Nephron progenitor cell (in vitro differentiated cells): ENCODE measurements at places on chromosomes 12 and 14.
A peak's percentile ranks its signal among the peaks of the same experiment; 100 is the strongest.

GRCh38 chr12:77603946-77604345 is 226.7 kb upstream of the NAV3 start:
- no peak for DNase-seq

- DNase-seq = no peak
Measured at GRCh38 chr12:9648701-9649531, 20.6 kb upstream of the CLEC2D start.

DNA sequence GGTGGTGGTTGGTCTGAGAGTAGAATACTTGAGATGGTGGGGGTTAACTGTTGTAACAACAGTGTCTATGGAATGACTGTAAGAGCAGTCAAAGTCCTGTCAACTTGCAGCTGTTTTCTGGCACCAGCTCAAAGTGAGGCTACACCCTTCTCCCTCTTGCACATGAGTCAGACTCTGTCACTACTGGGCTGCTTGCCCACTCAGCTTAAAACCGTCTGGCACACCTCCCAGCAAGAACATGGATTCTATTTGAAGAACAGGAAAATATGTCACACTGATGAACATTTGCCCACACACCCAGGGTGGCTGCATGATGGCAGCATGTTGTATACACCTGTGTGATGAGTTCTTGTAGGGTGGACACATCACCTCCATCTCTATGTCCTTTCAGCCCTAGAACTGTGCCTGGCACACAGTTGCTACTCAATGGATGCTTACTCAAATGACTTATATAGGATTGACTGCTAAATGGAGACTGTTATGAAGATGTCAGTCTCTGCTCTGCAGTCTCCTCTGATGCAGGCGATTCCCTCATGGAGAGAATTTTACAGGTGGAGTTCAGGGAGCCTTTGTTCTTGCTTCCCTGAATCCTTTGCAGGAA is 19.3 kb upstream of the SERPINA6 start:
- DNase-seq = no peak

DNA sequence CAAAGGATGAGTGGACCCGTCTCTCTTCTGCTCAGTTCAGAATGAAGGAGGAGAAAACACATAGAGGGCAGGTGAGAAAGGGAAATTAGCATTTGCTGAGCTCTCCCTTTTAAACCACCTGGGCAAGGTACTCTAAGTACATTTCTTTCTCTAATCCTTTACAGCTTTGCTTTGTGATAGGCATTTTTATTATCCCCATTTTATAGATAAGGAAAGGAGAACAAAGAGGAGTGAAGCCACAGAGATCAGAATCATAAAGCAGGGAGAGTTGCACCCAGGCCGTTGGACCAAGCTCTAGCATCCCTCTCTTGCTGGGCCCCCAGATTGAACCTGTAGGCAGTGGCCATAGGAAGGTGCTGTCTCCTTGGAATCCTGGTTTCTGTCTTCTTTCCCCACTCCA is 47.0 kb downstream of the VCPKMT start:
- no peak for DNase-seq

DNA sequence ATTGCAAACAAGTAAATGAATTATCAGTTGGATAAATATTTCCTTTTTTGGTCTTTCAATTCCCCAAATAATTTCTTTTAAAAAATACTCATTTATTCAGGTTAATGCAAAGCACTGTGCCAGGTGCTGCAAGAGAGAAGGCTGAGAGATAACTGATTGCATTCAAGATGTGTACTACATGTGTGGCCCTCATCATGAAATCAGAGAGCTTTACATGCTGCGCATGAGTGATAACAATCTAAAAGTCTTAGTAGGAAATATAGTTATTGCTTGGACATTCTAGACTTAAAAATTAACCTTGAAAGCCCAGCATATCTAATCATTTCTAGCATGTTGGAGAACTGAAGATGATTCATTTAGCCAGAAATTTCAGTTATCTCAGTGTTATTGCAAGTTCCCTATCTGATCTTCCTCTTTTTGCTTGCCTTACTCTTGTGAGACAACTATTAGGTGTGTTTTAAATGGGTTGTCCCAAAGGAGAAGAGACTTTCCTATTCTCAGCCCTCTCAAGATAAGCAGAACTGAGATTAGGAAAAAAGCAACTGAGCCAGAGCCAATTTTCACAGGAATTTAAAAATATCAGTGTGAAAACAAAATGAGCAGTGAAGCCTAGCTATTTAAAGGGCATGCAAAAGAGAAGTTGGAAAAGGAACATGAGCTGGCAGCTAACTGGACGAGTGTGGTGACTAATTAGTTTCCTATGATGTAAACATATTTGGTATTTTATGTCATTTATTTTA is 60.9 kb downstream of the PLEKHA5 start:
- no peak for DNase-seq

- no peak for DNase-seq
Measured at GRCh38 chr12:95146769-95147168, 70.5 kb downstream of the FGD6 start.

DNA sequence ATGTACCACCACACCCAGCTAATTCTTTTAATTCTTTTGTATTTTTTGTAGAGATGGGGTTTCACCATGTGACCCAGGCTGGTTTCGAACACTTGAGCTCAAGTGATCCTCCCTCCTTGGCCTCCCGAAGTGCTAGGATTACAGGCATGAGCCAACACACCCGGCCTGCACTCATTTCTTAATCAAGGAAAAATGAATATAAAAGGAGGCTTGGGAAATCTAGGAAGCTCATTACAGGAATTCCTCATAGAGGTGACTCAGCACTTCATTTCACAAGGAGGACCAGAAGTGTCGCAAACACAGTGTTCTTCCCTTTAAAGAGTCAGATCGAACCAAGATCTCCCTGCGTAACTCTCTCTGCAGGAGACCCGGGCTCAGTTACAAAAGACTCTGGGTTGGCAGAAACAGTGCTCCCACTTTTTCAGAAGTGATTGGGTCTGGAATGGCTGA is 30.3 kb downstream of the NFKBIA start:
- no peak for DNase-seq

- no peak for DNase-seq
Measured at GRCh38 chr14:104294983-104295680, 156.7 kb downstream of the KIF26A start.

GRCh38 chr14:54002653-54003052 is 46.0 kb upstream of the BMP4 start:
- DNase-seq = no peak

DNA sequence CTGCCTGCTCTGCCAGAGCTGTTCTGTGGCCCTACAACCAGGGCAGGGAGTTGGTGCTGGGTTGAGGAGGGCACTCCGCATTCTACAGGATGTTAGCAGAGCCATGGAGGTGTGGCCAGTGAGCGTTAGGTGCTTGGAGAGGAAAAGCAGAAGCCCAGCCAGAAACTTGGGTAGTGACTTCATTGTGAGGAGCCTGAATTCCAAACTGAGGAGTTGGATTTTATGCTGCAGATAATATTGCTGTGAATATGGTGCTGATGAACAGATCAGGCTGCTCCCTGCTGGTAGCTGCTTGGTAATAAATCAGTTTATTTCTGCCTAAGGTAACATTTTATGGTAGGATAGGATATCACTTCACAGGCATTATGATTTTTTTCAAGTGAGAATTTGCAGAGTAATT is 7.1 kb upstream of the CCDC175 start:
- no peak for DNase-seq

GRCh38 chr12:76183459-76184186 is 99.1 kb upstream of the NAP1L1 start:
- no peak for DNase-seq

GRCh38 chr14:22796087-22796707 is 19.0 kb downstream of the SLC7A7 start:
- DNase-seq = no peak

DNA sequence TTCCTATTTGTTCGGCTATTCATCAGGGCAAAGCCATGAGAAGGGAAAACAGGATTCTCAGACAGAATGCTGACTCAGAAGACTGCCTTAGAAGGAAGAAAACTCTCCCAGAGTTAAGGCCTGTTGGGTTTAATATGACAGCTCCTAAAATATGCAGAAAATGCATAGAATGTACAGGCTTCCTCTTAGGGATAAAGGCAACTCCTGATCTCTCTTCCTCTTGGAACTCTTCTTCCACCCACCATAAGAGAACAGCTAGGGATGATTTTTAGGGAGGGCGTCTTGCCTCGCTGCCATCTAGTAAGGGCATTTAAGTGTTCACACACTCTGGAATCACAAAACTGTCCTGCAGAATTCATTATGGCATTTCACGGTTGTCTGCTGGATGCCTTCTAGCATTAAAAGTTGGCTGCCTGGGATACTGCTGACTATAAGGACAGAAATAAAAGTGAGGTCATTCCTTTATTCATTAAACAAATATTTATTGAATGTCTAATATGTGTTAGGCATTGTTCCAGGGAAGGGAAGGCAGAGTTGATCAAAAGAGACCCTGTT is 73.7 kb downstream of the DCAF5 start:
- no peak for DNase-seq

DNA sequence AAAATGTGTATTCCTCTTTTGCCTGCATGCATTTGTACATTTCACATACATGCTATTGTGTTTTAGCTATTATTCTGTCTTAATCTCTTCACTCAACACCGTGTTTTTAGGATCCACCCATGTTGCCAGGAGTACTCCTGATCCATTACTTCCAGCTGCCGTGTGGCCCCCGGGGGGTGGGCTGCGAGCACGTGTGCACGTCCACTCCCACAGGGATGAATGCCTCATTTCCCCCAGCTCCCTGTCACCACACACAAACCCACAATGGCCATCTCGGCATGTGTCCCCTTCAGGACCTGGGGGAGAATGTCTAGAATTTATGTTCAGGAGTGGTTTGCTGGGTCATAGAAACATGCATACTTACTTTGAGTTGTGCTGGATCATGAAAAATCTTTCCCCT is 62.7 kb upstream of the ACTN1 start:
- no peak for DNase-seq

DNA sequence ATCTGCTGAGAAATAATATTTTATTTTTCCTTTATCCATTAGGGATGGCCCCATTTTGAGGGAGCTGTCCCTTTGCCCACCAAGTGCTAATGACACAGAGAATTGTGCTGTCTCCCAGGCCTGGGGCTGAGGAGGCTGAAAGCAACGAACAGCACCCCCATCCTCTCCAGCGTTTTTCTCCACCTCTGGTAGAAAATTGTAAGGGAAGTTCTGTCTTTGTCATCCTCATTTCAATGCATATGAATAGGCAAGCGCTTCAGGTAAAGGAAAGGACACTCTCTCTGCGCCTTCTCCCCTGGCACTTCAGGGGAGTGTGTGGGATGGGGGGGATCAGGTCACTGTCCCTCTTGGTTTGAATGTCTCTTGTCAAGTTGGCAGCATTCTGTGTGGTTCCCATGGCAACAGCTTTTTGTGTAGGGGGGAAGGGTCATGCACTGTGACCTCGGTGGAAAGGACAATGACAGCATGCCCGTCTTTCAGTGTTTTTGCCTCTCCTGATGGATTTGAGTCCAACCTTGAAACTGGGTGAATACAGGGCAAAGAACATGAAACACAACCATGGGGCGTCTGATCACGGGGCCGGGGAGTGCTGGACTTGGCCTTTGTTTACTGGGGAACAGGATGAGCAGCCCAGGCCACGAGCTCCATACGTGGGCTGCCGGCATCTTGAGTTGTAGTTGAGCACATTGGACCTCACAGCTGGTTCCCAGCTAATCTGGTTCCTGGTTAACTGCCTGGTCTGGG is 230.2 kb downstream of the VRK1 start:
- peak; percentile 42 for DNase-seq

DNA sequence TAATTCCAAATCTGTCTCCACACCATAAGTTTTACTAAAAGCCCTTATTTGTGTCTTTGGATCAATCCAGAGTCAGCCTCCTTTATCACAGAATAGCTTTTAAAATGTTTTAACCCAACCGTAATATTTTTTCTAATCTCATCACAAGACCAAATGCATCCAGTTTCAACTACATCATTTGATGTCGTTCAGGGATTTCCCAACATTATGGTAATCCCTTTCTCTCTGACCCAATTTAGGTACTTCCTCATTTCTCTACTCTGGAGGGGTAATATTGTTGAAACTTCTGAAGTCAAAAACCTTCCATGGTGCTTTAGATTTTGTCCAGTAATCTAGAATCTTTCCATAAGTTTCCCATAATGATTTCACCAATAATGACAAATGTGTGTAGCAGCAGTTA is 596.8 kb downstream of the SOX5 start:
- no peak for DNase-seq

DNA sequence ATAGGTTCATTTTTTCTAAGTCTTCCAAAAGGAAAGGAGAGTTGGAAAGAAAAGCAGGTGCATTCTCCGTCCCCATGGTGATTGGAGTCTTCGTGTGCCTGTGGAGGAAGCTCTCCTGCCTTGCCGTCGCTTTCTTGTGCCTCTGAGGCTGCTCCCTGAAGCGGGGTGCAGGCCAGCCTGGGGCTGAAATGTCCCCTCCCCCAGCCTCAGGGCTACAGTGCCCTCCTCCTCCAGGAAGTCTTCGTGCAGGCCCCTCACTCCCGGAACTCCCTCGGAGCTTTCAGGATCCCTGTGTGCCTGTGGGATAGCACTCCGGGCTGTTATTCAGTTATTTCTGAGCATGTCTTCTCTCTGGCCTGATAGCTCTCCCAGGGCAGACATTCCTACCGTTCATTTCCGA is 569.2 kb downstream of the VRK1 start:
- no peak for DNase-seq

DNA sequence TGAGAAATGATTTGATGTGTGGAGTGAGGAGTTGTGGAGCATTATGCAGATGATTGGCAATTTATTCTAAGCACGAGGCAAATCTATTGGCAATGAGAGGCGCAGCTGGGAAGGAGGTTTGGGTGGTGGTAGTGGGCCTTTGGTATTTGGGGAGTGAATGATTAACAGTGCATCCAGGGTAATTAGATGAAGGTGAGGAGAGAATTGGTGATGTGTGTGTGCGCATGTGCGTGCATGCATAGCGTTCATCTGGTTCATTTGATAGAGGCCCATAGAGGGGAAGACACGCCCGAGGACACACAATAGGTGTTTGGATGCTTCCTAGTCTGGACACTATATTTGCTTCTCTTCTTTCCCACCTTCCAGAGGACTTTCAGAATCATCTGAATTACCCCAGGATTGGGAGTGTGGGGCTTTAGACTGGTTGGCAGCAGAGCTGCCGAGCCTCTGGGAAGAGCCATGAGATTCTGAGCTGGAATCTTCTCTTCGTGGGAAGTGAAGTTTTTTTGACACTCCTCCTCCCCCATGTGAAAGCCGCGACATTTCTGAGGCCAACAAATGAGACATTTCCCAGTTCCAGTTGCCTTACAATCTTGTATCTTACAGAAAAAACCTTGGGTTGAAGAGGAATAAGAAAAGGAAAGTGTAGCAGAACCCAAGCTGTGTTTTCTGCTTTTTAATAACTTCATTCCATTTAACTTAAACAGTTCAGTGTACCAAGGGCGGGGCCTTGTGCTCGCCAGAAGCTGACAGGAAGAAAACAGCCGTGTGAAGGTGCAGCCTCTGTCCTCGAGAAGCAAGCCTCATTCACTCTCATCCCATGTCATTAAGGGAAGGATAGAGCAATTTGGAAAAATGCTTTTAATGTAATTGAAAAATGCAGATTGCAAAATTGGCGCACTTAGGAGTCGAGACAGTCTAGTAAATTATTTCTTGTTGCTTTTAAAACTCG is 65.2 kb downstream of the SLC25A47 start:
- DNase-seq = no peak
